ENCODE measurements at places on chromosomes 1 and 21.

GRCh38 chr1:182259229-182259872 lies 132.2 kb downstream of the GLUL start:
- DNase-seq = no peak

GRCh38 chr1:200907611-200908097 lies 13.0 kb downstream of the INAVA start:
- no peak for DNase-seq

GRCh38 chr1:58804853-58805565 lies 21.2 kb upstream of the JUN start:
- DNase-seq = no peak

- no peak for DNase-seq
Measured at GRCh38 chr1:171180670-171181069, 4.4 kb upstream of the FMO2 start.

- no peak for DNase-seq
Measured at GRCh38 chr1:54007613-54008012, 10.4 kb downstream of the LDLRAD1 start.

GRCh38 chr1:214463596-214463995 lies 87.8 kb downstream of the PTPN14 start:
- DNase-seq = no peak

GRCh38 chr1:92927870-92928269 lies 33.4 kb downstream of the DIPK1A start:
- no peak for DNase-seq

DNA sequence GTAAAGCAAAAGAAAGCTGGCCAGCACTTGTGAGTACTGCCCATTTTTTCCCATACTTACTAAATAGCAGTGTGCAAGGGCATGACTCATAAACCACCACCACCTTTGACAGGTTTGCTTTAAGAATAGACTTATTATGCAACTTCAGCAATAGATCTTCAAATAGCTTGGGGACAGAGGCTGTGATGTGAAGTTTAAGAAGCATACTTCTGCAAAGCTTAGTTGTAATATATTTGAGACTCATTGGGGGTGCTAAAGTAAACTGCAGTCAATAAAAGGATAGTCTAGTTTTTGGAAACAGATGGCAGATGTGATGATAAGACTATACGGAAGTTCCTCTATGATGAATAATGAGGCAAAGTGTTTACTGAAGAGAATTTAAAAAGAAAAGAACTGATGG lies 210.0 kb downstream of the PLA2G4A start:
- no peak for DNase-seq

DNA sequence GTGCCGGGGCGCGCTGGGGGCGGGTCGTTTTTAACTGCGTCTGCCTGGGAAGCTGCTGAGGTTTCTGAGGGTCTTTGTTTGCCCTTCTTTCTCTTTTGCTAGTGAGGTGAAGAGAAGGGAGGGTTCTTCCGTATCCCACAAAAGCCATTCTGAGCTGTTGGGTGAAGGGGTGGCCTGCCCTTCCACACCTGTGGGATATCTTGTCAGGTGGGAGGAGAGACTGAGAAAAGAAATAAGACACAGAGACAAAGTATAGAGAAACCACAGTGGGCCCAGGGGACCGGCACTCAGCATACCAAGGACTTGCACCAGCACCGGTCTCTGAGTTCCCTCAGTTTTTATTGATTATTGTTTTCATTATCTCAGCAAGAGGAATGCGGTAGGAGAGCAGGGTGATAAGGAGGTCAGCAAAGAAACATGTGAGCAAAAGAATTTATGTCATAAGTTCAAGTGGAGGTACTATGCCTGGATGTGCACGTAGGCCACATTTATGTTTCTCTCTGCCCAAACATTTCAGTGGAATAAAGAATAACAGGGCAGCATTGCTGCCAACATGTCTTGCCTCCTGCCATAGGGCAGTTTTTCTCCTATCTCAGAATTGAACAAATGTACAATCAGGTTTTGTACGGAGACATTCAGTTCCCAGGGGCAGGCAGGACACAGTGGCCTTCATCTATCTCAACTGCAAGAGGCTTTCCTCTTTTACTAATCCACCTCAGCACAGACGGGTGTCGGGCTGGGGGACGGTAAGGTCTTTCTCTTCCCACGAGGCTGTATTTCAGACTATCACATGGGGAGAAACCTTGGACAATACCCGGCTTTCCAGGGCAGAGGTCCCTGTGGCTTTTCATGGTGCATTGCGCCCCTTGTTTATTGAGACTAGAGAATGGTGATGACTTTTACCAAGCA lies 972 bp downstream of the PGBD2 start:
- peak; percentile 33 for DNase-seq

DNA sequence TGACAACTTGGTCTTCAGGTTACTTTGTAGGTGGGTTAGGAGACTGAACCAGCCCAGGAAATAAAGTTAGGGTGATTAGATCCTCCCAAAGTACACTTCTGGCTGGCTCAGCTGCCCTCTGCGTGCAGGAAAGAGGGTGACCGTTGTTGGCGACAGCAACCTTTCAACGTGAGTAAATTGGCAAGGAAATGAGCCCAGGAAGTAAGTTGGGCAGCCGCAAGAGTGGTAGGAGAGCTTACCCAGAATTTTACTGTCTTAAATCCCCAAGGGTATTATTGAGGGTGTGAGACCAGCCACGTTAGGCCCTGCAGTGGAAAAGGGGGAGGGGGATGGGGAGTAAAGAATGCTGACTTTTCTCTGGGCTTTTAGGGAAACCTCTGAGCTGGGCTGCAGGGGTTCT lies 1.6 kb downstream of the TENT5C start:
- no peak for DNase-seq

- no peak for DNase-seq
Measured at GRCh38 chr1:90413519-90413918, 303.6 kb downstream of the BARHL2 start.

- peak; percentile 50 for DNase-seq
Measured at GRCh38 chr1:149884433-149885338, 14.7 kb upstream of the BOLA1 start.

DNA sequence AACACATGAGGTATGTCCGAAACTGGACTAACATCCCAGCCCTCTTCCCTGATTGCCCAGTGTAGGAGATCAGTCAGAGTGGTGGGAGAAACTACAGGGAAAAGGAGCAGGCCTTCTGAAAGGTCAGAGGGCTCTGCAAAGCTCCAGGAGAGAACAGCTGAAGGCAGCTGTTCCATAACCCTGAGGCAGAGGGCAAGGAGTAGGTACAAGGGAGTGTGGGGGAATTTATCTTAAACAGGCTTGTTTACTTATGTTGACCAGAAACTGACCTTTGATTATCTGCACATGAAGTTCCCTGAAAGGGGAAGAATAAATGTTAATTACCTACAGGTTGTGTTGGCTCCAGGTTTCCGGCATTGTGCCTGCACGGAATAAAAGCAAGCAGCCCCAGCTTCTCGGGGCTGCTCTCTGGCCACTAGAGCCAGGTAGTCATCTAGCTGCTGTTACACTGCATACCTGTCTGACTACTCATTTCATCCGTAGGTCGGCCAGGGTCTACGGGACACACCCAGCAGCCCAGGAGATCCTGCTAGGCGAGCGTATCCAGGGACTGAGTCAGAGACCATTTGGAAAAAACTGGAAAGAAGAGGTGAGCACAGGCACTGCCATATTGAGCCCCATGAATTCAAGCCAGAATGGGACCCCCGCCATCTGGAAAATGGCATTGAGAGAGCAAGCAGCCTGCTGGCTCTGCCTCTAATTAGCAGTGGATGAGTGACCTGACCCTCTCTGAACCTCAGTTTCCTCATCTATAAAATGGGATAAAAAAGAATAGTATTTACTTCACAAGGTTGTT lies 14.9 kb upstream of the PAQR7 start:
- DNase-seq = peak; percentile 28

DNA sequence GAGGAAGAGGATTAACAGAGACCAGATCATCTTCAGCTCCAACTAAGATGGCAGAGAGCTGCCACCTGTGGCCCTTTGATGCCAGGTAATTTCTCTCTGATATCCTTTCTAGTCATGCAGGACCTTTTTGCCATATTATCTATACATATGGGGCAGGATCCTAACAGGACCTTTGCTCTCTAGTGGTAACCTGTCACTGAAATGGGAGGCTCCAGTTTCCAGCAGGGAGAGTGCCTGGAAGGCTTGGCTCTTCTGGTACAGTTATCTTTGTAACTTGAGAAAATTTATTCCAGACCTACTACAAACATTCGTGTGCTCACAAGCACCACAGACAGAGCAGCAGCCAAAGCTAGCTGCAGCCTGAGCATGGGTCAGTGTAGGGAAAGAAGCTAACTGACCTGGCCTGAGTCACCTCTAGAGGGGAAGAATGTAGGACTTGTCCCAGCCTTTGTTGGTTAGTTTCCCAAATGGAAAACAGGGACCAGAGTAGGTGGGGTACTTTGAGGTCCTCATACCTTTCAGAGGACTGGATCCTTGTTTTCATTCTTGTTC lies 86.5 kb upstream of the MACF1 start:
- no peak for DNase-seq

DNA sequence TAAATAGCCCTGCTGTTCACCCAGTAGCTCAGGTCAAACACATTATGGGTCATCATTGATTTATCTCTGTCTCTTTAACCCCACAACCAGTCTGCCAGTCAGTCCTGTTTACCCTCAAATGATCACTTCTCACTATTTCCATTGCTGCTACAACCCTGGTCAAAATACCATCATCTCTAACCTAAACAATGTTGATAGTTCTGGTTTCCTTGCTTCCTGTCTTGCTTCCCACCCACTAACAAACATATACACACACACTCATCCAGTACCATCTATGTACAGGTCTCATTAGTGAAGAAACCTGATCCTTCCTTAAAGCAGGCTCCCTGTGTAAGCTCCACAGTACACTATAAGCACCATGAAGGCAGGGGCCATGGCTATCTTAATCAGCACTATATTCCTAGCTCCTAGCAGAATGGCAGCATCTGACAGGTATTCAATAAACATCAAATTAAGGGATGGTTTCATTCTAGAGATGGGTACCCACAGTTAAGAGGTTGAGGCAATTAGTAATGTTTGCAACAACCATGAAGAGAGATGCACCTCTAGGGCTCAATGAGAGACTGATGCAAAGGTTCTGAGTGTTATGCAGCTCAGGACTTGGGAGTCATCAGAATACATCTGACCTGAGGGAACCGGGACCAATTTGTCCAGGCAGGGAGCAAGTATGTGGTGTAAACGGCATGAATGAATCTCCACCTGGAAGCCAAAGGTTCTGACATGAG lies 10.0 kb upstream of the TGFBR3 start:
- no peak for DNase-seq

DNA sequence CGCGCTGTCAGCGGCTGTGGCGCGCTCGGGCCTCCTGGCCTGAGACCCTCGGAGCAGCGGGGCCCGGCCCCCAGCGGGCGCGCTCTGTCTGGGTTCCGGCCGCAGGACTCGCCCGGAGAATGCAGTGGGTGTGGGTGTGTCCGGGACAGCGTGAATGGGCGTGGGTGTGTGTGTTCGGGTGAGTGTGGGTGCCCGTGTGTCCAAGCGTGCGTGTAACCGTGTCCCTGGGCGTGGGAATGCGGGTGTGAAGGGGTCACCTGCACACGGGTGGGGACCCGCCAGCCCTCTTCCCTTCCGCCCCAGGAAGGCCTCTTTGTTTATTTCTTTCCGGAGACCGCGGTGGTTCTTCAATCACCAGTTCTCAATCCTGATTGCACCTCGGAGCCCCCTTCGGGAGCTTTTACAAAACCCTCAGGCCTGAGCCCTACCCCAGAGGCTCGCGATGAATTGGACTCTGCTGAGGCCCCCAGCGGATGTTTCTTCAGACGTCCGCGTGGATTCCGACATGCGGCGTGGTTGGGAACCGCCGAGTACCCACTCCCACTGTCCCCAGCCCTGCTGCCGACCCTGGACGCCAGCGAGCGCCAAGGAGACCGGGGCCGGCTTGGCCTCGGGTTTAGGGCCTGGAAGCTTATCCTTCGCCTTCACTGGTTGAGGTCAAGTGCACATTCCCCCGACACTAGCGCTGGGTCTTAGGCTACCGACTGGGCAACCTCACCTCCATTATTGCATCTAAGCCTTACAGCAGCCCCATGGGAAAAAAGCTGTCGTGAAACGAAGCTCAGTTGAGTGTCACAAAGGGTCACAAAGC lies 19.3 kb downstream of the SERTAD4 start:
- no peak for DNase-seq

DNA sequence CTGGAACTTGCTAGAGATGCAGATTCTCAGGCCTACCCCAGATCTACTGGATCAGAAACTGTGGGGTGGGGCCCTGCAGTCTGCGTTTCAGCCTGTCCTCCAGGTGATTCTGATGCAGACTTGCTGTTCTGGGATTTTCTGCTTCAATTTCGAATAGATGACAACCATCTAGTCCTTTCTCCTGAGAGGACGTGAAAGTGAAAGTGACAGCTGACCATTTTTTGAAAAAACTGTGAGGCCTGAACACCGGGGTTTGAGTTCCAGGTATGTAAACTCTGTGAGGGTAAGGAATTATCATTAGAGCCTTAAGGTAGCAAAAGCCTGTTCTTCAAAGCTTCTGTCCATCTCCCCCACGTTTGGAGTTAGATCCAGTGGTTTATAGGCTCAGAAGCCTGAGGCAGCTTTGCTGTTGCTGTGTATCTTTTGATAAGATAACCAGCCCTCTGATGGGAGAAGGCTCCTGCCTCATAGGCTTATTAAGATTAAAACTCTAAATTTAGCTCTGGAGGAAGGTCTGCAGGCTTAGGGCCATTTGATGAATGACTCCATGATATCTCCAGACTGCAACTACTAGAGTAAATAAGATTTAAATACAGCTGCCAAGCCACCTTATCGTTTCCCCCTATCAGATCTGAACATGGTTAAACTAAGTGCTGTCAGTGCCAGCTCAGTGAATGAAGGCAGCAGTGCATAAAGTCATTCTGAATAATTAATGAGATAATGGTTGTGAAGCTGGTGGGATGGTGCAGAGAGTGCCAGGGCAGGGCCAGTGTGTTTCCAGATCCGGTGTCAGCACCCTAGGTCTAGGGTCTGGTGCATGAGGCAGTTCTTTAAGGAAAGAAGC lies 335.2 kb downstream of the HHAT start:
- DNase-seq = no peak

DNA sequence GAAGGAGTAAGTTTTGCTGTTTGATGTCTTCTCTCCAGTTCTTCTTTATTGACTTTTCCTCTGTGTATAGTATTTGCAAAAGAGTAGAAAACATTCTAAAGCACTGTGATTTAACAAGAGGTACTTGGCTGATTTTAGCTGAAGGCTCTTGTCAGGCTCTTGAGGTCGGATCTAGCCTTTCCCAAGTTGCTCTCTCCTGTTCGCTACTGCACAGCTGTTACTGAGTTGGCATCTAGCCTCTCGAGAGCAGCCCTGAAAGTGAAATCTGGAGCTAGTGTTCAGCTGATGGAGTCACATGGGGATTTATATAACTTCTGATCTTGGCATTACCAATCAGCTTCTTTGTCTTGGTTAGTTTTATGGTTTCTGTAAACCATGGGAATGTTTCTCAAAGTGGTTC lies 193.1 kb downstream of the RYR2 start:
- no peak for DNase-seq

DNA sequence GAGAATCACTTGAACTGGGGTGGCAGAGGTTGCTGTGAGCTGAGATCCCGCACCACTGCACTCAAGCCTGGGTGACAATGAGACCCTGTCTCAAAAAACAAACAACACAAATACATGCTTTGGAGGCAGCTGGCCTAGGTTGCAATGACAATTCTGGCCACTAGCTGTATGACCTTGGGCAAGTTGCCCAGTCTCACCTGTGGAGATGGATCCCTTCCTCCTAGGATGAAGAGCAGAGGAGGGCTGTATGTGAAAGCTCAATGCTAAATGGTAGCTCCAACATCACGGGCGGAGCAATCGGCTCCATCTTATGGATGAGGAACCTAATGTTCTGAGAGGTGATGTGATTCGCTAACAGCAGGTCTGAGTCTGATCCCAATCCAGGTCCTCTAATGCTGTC lies 20.6 kb downstream of the ADORA1 start:
- peak; percentile 26 for DNase-seq

Measured in ACHN (cell line).